Tracheal epithelial cell (primary cell): ENCODE measurements at places on chromosomes 2 and 18. TPM values are rescaled to one million over a fixed set of nuclear protein-coding genes. Genes with fewer than 3 reads are reported as not detected.

CIB4 gene
- not detected in 2 replicates for total RNA-seq

HJURP gene
- total RNA-seq, result 0.85 and 2.2 TPM in 2 replicates

C2orf72 gene
- total RNA-seq, result 0.24 TPM in 1 of 2 replicates, not detected in the other

SAG gene
- under 0.01 TPM in 1 of 2 replicates, not detected in the other for total RNA-seq

SP110 gene
- total RNA-seq, result 0.43 and 2.2 TPM in 2 replicates

EDAR gene
- total RNA-seq, result under 0.01 and 0.48 TPM in 2 replicates

TDRD15 gene
- under 0.01 TPM in 1 of 2 replicates, not detected in the other for total RNA-seq

KLHL29 gene
- total RNA-seq, result 5.1 and 6.0 TPM in 2 replicates

RAX gene
- not detected in 2 replicates for total RNA-seq

VWC2L gene
- not detected in 2 replicates for total RNA-seq

ASXL3 gene
- under 0.01 and 0.72 TPM in 2 replicates for total RNA-seq

PROKR1 gene
- total RNA-seq, result not detected in 2 replicates

MBD5 gene
- 3.6 and 6.6 TPM in 2 replicates for total RNA-seq

DSG1 gene
- total RNA-seq, result 0.21 and 0.72 TPM in 2 replicates

FECH gene
- 13.6 and 21.7 TPM in 2 replicates for total RNA-seq

PTPRM gene
- 43.1 and 55.2 TPM in 2 replicates for total RNA-seq

TACR1 gene
- not detected in 2 replicates for total RNA-seq

CENPA gene
- total RNA-seq, result 4.8 TPM in 1 of 2 replicates, not detected in the other

BBS5 gene
- 1.2 and 2.1 TPM in 2 replicates for total RNA-seq

ZNF407 gene
- total RNA-seq, result 6.8 and 11.3 TPM in 2 replicates

ABCG8 gene
- under 0.01 TPM in 1 of 2 replicates, not detected in the other for total RNA-seq

CERS6 gene
- total RNA-seq, result 32.0 and 60.7 TPM in 2 replicates

RNF125 gene
- total RNA-seq, result 0.72 and 1.5 TPM in 2 replicates

KCNG2 gene
- total RNA-seq, result not detected in 2 replicates

SCN2A gene
- total RNA-seq, result 0.21 and 0.24 TPM in 2 replicates

CNGA3 gene
- total RNA-seq, result not detected in 2 replicates

ADD2 gene
- 0.24 TPM in 1 of 2 replicates, not detected in the other for total RNA-seq

DPYSL5 gene
- total RNA-seq, result not detected in 2 replicates

PFN4 gene
- 0.21 and 0.48 TPM in 2 replicates for total RNA-seq

DQX1 gene
- 2.8 and 4.6 TPM in 2 replicates for total RNA-seq

PLGLB2 gene
- total RNA-seq, result 0.24 TPM in 1 of 2 replicates, not detected in the other

SH2D6 gene
- total RNA-seq, result not detected in 2 replicates
